ENCODE measurements at places on chromosomes 2 and 18. TPM values are rescaled to one million over a fixed set of nuclear protein-coding genes. Genes with fewer than 3 reads are reported as not detected.

The IL37 gene
- total RNA-seq = not detected

The STEAP3 gene
- 39.7 TPM for total RNA-seq

The RFTN2 gene
- total RNA-seq = 0.01 TPM

The STARD6 gene
- not detected for total RNA-seq

The ASXL2 gene
- 14.4 TPM for total RNA-seq

The USP37 gene
- total RNA-seq = 5.9 TPM

The MATN3 gene
- total RNA-seq = 13.5 TPM

The PLCL1 gene
- not detected for total RNA-seq

The UGT1A4 gene
- 0.06 TPM for total RNA-seq

The DSG2 gene
- 58.8 TPM for total RNA-seq

The SKA1 gene
- total RNA-seq = 12.0 TPM

All from A549 treated with CORT108297 at 1 μM for 4 hours (cell line).